Fibroblast of skin of left quadriceps (primary cell): ENCODE measurements at places on chromosomes 11 and 22.

DNA sequence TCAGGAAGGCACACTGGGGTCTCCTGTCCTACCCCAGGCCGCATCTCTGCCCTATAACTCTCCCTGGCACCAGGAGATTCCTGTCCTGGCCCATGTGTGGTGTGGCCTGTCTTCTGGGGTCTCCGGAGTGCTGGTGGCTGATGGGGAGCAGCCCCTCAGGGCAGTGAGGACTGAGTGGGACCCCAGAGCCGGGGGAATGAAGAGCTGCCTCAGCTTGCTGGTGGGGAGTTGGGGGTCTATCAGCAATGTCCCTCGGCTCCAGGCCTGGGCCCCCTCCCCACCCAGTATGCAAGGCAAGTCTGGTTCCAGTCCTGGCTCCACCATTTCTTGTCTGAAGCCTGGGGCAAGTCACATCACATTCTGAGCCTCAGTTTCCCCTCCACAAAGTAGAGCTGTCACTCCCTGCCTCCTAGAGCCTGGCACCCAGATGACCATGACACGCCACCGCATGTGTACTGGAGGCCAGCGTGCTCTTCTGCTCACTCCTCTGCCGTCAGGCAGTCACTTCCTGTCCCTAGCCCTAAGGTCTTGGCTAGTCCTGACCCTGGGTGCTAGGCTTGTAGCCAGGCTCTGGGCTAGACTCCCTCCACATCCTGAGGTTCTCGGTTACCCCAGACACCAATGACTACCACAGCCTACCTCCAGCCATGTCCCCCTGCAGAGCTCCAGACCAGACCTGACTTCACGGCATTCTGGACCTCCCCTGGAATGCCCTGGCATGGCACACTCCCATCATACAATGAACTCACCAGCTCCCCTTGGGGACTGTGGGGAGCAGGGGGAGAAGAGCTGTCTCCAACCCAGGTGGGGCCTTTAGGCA is 12.8 kb downstream of the ARAP1 start:
- no peak for DNase-seq

DNA sequence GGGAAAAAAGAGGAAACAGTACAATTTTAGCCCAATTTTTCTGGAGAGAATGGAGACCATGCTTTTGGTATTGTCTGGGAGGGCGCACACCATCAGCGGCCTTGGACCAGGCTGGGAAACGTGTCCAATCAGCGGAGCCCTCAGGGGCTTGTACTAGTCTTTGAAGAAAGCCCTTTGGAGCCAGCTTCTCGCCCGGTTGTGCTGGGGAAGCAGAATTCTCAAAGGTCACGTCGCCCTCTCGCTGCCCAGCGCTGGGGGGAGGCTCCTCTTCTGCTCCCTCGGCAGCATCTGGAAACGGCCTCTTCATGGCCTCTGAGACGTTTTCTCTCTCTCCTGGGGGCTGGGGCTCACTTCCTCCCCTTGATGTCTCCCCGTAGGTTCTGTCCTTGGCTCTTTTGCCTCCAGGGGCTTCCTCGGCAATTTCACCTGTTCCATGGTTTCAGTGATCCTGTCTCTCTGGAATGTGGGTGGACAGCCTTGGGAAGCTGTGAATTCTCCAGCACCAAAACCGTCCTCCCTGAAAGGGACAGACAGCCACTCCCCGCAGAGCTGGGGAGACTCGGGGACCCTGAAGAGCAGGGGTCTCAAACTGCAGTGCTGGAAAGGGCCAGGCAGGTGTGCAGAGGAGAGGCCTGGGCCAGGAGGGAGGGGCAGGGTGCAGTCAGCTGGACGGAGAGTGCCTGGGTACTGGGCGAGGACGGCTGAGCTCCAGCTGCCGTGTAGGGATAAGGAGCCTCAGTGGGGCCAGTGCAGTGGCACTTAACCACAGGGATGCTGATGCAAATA is 80.2 kb downstream of the RPS6KA4 start:
- DNase-seq = no peak

DNA sequence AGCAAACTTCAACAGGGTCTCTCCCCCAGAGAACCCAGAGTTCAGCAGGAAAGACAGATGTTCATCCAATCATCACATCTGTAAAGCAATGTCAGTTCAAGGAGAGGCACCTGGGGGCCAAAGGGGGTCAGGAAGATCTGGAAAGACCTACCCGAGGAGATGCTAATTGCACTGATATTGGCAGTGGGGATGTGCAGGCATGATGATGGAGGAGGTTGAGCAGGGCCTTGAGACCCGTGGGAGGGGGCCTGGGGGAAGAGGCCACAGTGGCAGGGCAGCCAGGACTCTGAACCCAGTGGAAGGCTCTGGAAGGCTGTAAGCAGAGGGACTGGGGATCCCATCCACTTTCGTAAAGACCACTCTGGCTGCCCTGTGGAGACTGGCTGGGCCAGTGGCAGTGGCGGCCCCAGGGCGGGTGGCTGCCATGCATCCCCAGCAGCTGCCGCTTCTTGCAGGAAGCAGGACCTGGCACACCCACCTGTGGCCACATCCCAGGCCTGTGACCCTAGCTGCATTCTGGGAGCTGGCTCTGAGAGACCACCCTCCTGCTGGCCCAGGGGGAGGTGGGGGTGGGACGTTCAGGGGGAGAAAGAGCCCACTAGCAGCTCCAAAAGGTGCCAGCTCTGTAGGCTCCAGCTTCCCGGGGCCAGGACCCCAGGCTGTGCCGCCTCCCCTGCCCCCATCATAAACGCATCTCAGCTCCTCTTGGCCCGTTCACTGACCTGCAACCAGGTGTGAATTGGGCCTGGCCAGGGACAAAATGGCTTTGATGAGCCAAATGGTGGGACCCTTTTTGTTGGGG is 59.9 kb upstream of the FGF3 start:
- DNase-seq = no peak

DNA sequence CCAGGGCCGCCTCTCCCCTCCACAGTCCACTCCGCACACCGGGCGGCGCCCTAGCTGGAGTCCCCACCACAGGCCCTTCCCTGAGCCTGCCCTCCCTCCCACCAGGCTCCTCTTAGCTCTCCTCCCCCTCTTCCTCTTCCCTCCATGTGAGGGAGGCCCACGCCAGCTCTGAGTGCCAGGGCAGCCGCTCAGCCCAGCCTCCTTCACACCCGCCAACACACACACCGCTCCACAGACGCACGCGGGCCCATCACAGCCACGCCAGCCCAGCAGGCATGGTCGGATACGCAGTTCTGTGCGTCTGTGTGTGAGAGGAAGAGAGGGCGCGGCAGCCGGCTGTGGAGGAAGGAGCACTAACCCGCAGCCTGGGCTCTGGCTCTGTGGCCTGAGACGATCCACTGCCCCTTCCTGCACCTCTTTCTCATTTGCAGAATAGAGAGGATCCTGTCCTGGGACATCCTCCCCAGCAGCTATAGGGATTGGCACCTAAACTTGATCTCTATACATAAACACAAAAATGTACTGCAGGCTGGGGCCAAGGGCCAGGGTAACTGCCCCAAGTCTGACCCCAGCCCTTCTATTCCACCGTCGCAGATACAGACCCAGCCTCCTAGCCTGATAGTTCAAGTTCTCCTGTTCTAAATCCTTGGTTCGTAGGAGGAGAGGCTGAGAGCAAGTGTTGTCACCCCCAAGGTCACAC is 3.5 kb downstream of the CHRM4 start:
- DNase-seq = no peak

GRCh38 chr11:122127020-122127419 is 11.0 kb upstream of the BLID start:
- DNase-seq = no peak

DNA sequence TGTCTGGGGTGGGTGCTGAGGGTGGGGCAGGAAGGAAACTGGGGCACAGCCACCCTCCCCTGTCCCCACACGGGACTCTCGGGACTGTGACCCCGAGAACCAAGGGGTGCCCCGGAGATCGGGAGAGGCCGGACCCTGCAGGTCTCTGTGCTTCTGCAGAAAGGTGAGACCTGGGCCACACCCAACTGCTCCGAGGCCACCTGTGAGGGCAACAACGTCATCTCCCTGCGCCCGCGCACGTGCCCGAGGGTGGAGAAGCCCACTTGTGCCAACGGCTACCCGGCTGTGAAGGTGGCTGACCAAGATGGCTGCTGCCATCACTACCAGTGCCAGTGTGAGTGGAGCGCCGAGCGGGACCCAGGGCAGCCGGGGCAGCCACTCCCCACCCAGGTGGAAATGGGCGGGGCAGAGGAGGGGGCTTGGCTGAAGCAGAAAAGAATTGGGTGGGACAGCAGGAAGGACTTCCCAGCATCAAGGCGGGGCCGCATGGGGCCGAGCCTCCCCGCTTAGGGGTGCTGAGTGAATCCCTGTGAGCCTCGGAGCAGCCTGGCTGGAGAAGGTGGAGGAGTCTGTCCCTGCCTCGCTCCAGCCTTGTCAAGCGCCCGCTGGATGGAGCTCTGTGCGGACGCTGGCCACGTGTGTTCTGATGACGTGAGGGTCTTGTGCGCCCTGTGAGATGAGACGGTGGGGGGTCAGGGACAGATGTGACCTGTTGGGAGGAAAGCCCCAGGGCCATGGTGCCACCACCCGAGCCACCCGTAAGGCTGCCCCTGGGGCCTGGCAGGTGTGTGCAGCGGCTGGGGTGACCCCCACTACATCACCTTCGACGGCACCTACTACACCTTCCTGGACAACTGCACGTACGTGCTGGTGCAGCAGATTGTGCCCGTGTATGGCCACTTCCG is 29.3 kb upstream of the MUC5B start:
- no peak for DNase-seq

DNA sequence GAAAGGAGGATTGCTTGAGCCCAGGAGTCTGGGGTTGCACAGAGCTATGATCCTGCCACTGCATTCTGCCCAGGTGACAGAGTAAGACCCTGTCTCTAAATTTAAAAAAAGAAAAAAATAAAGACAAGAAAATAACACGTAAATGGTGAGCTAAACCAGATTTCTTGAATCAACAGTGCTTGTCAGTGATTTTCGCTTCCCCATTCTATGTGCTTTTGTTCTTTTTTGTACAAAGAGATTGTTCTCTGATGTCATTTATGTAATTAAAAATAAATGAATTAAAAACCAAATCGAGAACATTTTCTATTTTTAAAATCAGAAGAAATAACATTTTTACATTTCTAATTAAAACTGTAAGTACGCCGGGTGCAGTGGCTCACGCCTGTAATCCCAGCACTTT is 19.8 kb upstream of the SLC29A2 start:
- DNase-seq = no peak

DNA sequence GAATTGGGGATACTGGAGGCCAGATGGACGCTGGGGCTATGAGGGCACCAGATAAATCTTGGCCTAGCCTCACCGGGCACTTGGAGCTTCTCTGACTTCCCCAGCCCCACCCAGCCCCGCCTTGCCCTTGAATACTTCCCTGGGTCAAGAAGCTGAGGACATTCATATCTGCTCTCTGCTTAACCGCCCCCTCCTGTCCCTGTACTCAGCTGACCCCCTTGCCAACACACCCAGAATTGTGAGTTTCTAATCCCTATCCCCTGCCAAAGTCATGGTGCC is 22.0 kb downstream of the FADS3 start:
- DNase-seq = no peak
